H7 (cell line): ENCODE measurements at places on chromosomes 12 and 14. TPM values are rescaled to one million over a fixed set of nuclear protein-coding genes. Genes with fewer than 3 reads are reported as not detected.

DNA sequence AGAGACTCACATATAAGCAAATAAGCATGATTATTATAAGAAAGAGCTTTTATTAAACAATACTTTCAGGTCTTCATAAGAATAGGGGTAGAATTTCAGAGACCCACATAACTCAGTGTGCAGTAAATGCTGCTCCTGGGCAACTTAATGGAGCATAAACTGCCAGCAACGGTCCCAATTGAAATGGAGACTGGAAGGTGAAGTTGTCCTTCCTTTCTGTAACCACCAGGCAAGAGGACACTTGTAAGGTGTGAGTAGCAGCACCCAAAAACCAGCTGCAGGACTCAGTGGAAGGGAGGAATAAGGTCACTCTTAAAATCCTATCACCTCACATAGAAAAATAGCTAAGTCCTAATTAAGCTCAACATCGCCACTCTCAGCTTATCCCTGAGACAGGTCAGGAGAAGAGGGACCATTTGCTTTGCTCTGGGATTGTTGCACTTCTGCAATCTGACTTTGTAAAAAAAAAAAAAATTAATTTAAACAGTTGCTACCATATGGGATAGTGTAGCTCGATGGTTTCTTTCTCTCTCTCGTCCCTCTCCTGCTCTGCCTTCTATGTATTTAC, 22.7 kb upstream of the LTA4H start:
- DNase-seq = no peak

DNA sequence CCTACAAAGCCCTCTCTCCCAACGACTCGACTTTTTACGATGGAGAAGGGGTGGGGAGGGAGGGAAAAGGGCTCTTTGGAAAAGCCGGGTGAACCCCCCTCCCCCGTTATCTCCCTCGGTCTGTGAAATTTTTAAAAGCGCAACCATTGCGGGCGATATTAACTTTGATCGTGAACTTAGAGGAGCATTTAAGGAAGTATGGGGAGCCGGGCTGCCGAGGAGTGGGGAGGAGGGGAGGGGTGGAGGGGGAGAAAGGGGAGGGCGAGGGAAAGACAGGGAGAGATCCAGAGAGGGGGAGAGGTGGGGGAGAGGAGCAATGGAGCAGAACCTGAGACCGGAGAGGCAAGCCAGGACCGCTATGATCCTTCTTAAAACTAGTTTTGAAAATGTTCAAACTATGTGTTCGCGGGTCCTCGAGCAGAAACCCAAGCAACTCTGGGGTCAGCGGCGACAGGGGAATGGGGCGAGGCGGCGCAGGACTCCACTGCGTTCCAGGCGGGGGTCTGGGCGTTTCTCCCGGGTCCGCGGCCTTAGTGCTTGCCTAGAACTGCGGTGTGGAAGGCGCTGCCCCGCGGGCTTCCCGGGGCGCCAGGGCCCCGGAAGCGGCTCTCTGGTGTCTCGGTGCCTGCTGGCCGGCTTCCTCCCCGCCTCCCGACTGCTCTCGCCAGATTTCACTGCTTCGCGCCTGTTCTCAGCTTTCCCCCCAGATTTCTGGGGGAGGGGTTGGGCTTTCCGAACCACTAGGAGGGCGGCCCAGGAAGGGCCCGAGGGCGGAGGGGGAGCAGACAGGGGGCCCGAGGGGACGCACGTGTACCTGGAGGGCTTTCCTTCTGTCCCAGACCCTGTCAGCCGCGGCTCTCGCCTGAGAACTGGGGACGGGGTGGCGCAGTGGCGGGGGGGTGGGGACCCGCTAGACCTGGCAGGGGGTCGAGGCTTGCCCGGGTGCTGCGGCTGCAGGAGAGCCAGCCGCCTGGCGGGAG, at the start of gene HOTAIR:
Gene HOTAIR (minus strand): TSS at position 871 of the 980 bp plus-strand sequence.
- peak; percentile 72 for DNase-seq

GRCh38 chr12:54439521-54440255, 20.6 kb upstream of the ITGA5 start:
- DNase-seq = peak; percentile 79

DNA sequence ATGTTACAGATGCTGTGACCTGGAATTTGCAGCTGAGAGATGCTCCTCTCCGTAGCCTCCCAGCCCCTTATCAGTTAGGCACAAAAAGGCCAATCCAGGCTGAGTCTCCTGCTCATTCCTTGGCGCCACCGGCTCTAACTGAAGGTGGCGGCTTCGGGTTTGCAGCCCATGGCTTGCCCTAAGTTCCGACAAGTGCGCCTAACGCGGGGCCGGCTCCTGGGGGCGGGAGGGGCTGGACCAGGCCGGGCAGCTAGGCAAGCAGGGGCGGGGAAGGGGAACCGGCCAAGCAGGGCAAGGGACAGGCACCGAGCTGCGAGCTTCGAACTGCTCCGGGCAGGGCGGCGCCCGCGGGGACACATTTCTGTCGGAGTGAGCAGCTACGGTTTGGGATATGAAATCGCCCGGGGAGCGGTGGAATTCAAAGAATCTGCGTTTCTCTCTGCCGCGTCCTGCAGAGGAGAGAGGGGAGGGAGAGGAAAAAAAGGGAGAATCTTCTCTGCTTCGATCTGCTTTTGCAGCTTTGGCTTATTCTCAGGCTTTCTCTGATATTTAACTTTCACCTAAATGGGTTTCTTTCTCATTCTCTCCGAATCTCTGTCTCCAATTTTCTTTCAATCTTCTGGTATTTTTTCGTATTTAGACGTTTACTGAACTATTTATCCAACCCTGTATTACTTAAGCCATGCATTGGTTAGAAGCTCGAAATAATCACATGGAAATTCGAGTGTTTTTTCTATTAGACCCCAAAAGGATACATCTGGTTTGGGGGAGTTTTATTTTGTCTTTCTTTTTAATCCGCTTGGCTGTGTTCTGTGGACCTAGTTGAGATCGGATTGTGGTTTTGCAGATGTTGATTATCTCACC, 1.6 kb upstream of the HOXC12 start:
- DNase-seq = peak; percentile 83

DNA sequence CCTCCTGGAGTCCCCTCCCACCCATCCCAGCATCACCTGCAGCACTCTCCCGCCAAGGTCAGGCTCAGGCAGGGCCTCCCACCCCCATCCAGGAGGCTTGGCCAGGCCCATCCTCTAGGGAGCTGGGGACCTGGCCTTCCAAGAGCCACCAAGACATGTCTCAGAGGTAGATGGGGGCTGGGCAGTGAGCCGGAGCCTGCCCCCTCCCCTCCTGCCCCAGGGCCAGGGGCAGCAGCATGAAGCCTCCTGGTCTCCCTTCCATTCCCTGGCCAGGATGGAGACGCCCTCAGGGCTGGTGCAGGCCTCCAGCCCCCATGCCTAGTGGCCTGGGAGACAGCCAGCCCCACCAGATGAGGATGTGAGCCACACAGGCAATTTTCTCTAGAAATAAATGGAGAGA, 69.3 kb upstream of the C14orf180 start:
- DNase-seq = peak; percentile 63

GRCh38 chr14:36553656-36554260, 28.7 kb downstream of the NKX2-8 start:
- DNase-seq = peak; percentile 47

GRCh38 chr14:29740491-29740890, 187.2 kb downstream of the PRKD1 start:
- DNase-seq = no peak

- DNase-seq = no peak
Measured at GRCh38 chr12:63917477-63917862, 73.0 kb downstream of the SRGAP1 start.

- DNase-seq = no peak
Measured at GRCh38 chr12:12099102-12099501, 28.4 kb downstream of the BCL2L14 start.

- DNase-seq = peak; percentile 97
Measured at GRCh38 chr12:54378796-54379397, 5.6 kb downstream of the ZNF385A start.

- DNase-seq = no peak
Measured at GRCh38 chr14:95155045-95155444, 2.3 kb downstream of the DICER1 start.

GRCh38 chr14:101604228-101604934, 43.1 kb downstream of the DIO3 start:
- DNase-seq = peak; percentile 19

DNA sequence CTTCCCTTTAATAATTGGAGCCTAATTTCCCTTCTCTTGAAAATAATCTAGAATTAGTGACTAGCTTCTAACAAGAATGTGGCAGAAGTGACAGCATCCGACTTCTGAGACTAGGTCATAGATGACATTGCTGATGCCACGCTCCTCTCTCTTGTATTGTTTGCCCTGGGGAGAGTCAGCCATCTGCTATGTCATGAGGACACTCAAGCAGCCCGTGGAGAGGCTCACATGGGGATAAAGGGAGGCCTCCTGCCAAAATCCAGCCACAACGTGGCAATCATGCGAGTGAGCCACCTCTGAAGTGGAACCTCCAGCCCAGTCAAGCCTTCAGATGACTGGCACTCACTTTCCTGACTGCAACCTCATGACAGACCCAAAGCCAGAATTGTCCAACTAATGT, 54.2 kb upstream of the LRRK2 start:
- DNase-seq = no peak

DNA sequence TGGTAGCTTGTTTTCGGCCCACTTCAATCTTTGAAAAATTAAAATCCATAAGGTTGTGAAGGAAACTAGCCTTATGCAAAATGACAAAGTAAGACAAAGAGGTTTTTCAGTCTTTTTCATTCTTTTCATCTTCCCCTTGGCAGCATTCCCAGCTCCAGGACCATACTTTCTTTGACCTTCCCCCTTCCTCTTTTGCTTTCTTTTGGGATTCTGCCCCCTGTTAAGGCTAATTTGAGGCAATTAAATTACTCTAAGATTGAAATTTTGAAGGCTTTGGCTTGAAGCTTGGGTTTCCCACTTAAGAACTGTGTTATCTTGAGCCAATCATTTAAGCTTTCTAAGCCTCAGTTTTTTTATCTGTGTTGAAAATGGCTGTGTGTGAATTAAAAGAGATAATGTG, 124.9 kb downstream of the DACT1 start:
- no peak for DNase-seq

Gene BHLHE41
- total RNA-seq = 0.14 and 0.33 TPM in 2 replicates

Gene SRRM4
- total RNA-seq = 0.26 and 0.76 TPM in 2 replicates

Gene GPR162
- 5.4 and 7.0 TPM in 2 replicates for total RNA-seq

Gene ULK1
- 15.7 and 18.8 TPM in 2 replicates for total RNA-seq

Gene NT5DC3
- 6.3 and 11.0 TPM in 2 replicates for total RNA-seq

Gene AGAP2
- total RNA-seq = 0.30 and 0.35 TPM in 2 replicates

Gene RPL10L
- not detected in 2 replicates for total RNA-seq
